ENCODE measurements at places on chromosomes 3 and 15.

DNA sequence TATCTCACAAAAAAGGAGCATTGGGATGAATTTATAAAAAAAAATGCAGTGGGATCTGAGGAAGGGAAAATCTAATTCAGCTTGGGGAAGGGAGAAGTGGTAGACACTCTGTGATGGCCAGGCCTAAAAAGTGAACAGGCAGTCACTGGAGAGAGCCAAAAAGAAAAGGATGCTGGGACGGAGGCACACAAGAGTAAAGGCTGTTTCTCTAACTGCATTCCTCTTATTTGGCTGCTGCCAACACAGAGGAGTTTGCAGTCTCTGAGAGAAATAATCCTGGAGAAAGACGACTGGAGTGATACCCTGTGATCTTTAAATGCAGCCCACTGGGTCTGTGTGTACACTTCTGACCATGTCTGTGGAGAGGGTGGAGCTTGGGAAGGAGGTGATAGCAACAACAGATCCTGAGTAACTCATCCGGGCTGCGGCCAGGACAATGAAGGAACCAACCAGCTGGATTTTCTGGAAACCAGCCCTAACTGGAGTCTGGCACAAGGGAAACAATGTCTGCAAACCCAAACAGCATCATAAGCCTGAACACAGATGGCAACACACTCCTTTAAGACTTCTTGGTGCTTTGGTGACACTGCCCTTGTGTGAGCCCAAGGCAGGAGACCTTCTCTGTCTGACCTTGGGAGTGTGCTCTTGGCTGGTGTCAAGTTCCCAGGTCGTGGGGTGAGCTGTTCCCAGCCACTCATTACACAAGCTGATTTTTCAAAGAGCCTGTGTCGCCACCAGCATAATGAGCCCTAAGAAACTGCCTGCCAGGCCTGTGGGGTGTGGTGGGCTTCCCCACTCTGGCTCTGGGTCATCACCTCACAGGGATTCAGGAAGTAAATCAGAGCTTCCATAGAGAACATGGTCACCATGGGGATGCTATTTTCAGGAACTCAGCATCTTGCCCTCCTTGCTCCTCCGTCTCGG is 8.0 kb downstream of the FYCO1 start:
- no peak for DNase-seq

DNA sequence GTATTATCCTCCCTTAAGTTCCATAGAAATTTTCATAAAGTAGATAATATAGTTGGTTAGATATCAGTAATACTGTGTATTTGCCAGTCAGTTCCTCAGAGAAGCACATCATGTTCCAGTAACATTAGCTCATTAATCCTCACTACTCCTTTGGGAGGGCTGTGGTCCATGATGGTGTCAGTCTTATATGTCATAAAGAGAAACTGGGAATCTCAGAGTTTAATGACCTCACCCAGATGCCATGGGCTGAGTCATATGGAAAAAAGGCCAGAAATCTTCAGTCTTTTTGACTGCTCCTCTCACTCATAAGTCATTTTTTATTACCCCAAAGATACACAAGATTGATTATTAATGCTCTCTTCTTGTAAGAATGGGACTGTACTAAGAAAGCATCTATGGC is 188.6 kb downstream of the CHL1 start:
- peak; percentile 19 for DNase-seq

DNA sequence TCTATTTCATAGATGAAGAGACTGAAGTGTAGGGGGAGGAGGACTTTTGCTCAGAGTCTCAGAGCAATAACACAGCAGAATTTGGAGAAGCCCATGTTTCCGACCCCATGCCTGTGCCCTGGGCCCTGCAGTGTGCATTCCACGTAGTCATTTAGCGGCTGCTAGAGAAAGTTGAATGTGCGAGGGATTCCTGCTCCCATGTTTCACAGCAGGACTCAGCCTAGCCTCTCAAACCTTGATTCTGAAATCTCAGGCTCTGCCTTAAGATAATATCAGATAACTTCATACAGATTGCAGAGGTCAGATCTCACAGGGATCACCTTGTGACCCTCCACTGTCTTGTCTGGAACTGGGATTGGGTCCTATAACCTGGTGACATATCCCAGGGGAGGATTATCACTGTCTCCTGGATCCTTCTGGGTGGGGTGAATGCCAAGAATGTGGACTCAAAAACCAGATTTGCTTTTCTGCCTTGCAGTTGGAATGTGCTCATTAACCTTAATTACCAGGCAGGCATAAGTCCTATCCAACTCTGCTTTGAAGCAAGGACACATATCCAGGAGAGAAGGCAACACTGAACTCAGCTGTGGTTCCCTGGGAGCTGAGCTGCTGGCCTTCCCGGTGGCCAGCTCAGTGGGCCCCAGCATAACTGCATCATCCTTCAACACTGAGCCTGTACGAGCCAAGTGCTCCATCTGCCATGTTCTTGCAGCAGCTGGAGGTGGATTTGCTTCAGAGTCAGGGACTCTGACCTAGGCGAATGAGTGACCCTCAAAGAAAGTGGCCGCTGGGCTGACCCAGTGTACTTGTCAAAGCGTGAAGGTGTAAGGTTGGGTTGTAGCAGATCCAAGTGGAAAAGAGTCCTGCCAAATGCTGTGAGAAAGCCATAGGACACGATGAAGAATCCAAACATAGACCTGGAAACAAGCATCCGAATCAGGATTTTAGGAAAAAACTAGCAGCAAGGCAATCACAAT is 43.0 kb downstream of the CTXND1 start:
- no peak for DNase-seq

GRCh38 chr15:92848852-92849598 is 51.1 kb upstream of the CHD2 start:
- DNase-seq = no peak

DNA sequence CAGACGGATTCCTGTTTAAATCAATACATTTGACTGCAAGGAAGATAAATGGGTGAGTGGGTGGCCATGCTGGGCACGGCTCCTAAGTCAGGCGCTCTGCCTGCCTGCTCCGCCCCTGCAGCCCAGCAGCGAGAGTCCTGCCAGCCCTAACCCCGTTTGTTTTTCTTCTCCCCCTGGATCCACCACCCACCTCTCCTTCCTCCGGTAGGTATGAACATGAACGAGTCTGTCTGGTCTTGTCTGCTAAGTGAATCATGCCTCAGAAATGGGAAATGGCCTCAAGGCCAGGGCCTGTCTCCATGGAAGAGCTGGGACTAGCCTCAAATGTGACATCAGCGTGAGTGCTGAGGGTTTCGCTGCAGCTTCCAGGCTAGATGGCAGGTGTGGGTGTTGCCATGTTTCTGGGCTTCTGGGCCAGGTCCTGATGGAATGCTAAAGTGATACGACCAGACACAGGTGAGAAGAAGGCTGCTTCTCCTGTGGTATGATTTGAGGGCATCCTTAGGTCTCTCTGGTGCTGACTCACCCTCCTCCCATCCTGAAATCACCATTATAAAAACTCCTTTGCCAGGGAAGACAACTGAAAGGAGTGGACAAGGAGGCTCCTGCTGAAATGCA is 5.6 kb upstream of the FEM1B start:
- DNase-seq = no peak

GRCh38 chr3:185763347-185764005 is 61.4 kb downstream of the IGF2BP2 start:
- DNase-seq = no peak

- no peak for DNase-seq
Measured at GRCh38 chr3:14497321-14497720, 42.8 kb downstream of the GRIP2 start.

- DNase-seq = no peak
Measured at GRCh38 chr3:136232413-136232812, 17.7 kb upstream of the PCCB start.

GRCh38 chr3:196216681-196217211 is 412 bp downstream of the SLC51A start:
- DNase-seq = no peak

GRCh38 chr3:13716540-13717221 is 163.2 kb downstream of the WNT7A start:
- DNase-seq = no peak

DNA sequence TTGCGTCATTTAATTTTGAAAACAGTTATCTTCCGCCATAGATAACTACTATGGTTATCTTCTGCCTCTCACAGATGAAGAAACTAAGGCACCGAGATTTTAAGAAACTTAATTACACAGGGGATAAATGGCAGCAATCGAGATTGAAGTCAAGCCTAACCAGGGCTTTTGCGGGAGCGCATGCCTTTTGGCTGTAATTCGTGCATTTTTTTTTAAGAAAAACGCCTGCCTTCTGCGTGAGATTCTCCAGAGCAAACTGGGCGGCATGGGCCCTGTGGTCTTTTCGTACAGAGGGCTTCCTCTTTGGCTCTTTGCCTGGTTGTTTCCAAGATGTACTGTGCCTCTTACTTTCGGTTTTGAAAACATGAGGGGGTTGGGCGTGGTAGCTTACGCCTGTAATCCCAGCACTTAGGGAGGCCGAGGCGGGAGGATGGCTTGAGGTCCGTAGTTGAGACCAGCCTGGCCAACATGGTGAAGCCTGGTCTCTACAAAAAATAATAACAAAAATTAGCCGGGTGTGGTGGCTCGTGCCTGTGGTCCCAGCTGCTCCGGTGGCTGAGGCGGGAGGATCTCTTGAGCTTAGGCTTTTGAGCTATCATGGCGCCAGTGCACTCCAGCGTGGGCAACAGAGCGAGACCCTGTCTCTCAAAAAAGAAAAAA is 1.2 kb downstream of the B2M start:
- DNase-seq = peak; percentile 77

DNA sequence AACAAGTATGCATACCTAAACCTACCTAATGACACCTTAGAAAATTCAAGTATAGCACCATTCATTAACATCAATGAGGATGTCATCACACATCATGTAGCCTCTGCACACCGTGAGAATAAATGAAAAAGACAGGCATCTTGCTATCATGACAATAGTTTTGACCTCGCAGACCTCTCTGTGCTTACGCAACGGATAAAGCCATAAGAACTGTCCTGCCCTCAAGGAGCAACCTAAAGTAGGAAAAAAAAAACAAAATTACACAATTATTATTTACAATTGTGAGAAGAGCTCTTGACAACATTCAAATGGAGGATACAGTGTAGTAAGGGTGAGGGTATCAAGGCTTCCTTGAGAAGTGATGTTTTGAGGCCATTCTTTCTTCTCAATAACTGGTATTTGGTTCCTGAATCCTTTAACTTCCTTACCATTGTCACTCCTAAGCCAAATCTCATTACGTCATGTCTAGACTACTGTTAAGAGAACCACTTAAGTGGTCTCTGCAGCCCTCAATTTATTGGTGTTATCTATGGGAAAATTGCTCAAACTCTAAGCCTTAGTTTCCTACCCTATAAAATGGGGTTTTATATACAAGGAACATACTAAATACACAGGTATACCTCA is 7.0 kb upstream of the SETD5 start:
- DNase-seq = no peak

Data from stromal cell of bone marrow (primary cell).